ENCODE measurements at places on chromosomes 6 and 20. TPM values are rescaled to one million over a fixed set of nuclear protein-coding genes. Genes with fewer than 3 reads are reported as not detected.

NMBR gene
- not detected for total RNA-seq

DNA sequence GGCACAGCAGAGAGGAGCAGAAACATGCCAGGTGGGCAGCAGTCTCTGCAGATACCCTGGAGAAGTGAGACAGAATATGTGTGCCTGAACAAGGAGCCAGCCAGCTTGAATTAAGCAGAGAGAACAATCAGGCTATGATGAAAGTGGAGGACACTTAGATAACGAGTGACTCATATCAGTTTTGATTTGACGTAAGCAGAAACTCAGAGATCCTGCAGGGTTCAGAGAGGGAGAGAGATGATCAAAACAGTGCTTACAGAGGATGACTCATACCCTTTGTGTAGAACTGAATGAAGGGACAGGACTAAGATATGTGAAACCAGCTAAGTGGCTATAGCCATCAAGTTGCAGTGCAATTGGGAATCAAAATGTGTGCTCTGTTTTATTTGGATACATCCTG is 300.7 kb downstream of the TENT5A start:
- H3K27ac ChIP-seq: no peak overlapping the region
- no peaks in the 10 kb centered on the region for H3K27me3 ChIP-seq
- no peaks in the 10 kb centered on the region for H3K36me3 ChIP-seq
- no peaks in the 10 kb centered on the region for H3K4me1 ChIP-seq
- no peak for DNase-seq

GRCh38 chr6:20173833-20174792 is 38.2 kb downstream of the MBOAT1 start:
- no peak for DNase-seq
- no peak overlapping the region for H3K27ac ChIP-seq
- no peaks in the 10 kb centered on the region for H3K36me3 ChIP-seq
- H3K27me3 ChIP-seq: no peaks in the 10 kb centered on the region
- H3K4me1 ChIP-seq: peaks cover 49% of the 10 kb centered on the region
- H3K4me3 ChIP-seq: no peak overlapping the region

- H3K36me3 ChIP-seq: no peaks in the 10 kb centered on the region
- no peak overlapping the region for H3K4me3 ChIP-seq
- H3K27me3 ChIP-seq: no peaks in the 10 kb centered on the region
- no peak for DNase-seq
- H3K27ac ChIP-seq: no peak overlapping the region
- no peaks in the 10 kb centered on the region for H3K4me1 ChIP-seq
These were observed 24.1 kb upstream of the UNC93A start for GRCh38 chr6:167266830-167267555.

DNA sequence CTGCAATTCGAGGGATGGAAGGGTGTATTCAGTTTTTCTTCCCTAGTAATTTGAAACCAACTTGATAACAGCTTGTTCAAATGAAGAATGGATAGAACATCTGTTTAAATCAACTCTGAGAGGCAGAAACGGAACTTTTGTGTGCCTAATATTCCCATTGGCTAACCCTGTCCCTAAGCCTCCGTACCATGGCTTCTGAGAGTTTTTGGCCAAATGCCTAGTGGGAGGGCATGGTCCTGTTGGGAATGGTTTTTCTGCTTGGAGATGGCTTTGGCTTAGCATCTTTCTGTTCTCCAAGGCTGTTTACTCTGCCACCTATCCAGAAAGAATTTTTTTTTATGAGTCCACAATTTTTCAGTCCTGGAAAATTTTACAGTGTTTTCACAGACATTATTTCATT is 126.7 kb upstream of the MLIP start:
- H3K36me3 ChIP-seq: no peaks in the 10 kb centered on the region
- no peak overlapping the region for H3K4me3 ChIP-seq
- no peak for DNase-seq
- H3K4me1 ChIP-seq: peaks cover 35% of the 10 kb centered on the region
- H3K27ac ChIP-seq: no peak overlapping the region

DNA sequence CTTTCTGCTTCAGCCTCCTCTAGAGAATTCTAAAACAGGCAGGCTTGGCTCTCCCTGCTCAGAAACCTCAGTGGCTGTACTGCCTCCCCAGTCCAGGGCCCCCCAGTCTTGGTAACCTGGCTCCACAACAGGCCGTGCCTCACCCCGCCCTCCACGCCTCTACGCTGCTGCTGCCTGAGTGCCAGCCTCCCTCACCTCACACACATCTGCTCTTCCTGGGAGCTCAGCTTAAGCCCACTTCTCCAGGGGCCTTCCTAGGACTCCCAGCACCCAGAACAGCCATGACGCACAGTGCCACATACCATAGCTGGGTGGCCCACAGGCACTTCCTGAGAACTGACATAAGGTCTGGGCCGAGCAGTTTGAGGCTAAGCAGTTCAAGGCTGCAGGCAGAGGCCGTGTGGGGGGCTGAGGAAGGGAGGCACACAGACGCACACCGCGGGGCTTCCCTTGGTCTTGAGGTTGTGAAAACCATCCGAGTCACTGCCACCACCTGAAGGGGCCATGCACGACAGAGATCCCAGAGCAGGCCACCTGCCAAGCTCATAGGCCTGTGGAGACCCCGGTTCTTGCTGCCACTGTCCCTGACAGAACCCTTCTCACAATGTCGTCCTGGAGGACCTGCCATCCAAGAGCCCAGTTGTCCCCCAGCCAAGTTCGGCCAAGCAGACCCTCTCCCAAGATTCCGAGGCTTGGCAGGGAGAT is 42.6 kb downstream of the DSTN start:
- H3K4me1 ChIP-seq: peaks cover 34% of the 10 kb centered on the region
- peaks cover 17% of the 10 kb centered on the region for H3K36me3 ChIP-seq
- DNase-seq: no peak
- H3K4me3 ChIP-seq: no peak overlapping the region

- H3K36me3 ChIP-seq: no peaks in the 10 kb centered on the region
- peak; percentile 42 for DNase-seq
- peak overlapping the region; percentile 51 for H3K4me3 ChIP-seq
- no peaks in the 10 kb centered on the region for H3K27me3 ChIP-seq
- peak overlapping the region; percentile 76 for H3K27ac ChIP-seq
These were observed 790 bp downstream of the NEDD9 start for GRCh38 chr6:11231564-11232192.

DNA sequence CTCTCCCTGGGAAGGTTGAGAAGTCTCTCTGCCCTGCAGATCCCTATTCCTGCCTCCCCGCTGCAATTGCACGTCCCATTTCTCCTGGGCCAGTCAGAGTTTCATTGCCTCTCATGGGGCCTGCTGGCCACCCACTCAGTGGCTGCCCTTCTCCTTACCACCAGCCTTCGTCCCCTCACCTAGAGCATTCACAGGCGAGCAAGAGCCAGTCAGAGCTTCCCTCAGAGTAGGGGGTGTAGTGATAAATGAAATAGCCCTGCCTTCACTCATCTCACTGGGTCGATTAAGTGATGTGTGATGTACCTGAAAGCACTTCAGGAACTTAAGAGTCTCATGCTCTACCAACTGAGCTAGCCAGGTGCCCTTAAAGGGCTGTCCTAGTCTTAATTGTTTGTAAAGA is 52.0 kb upstream of the FANCE start:
- H3K36me3 ChIP-seq: no peaks in the 10 kb centered on the region
- H3K27ac ChIP-seq: no peak overlapping the region
- no peak overlapping the region for H3K4me3 ChIP-seq
- peaks cover 5% of the 10 kb centered on the region for H3K4me1 ChIP-seq

- DNase-seq: no peak
- H3K27ac ChIP-seq: no peak overlapping the region
- peaks cover 12% of the 10 kb centered on the region for H3K4me1 ChIP-seq
- H3K36me3 ChIP-seq: no peaks in the 10 kb centered on the region
These were observed 50.3 kb downstream of the UTRN start for GRCh38 chr6:144335311-144335861.

NKX2-2 gene
- not detected for total RNA-seq

FAM229B gene
- total RNA-seq: 47.4 TPM

DNA sequence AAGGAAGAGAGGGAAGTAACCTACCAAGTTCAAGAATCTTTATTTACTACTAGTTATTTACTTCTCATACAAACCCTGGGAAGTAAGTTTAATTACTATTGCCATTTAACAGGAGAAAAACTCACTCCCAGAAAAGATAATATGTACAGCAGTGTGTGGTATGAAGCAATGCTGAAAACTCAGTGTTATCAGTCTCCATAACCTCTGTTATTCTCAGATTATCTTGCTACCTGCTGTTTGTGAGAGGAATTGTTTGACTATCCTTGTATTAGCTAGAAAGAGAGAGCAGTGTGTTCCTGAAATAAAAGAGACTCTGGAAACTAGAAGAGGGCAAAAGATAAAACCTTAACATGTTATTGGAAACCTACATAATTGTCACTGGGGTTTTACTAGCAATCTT is 38.2 kb downstream of the ADGRB3 start:
- no peak for DNase-seq
- H3K4me1 ChIP-seq: no peaks in the 10 kb centered on the region
- no peak overlapping the region for H3K27ac ChIP-seq
- H3K4me3 ChIP-seq: no peak overlapping the region
- H3K36me3 ChIP-seq: no peaks in the 10 kb centered on the region

PREX1 gene
- total RNA-seq: 10.6 TPM

- no peak for DNase-seq
- H3K4me3 ChIP-seq: no peak within 1 kb of the TSS
- H3K27me3 ChIP-seq: peaks cover 7% of the 10 kb centered on the region
- no peaks in the 10 kb centered on the region for H3K36me3 ChIP-seq
These were observed at the start of gene OCSTAMP for GRCh38 chr20:46550461-46550860. TSS of gene OCSTAMP (minus strand) at chr20:46550654. CDS start at chr20:46550560, 94 bp downstream.

GRCh38 chr6:15194453-15194852 is 51.4 kb upstream of the JARID2 start:
- DNase-seq: no peak
- H3K4me1 ChIP-seq: no peaks in the 10 kb centered on the region
- no peak overlapping the region for H3K27ac ChIP-seq
- no peak overlapping the region for H3K4me3 ChIP-seq
- H3K27me3 ChIP-seq: no peaks in the 10 kb centered on the region

- peaks cover 49% of the 10 kb centered on the region for H3K4me1 ChIP-seq
- H3K27me3 ChIP-seq: no peaks in the 10 kb centered on the region
- DNase-seq: peak; percentile 62
- H3K27ac ChIP-seq: no peak overlapping the region
These were observed 3.9 kb upstream of the CCN5 start for GRCh38 chr20:44711237-44711636.

CLPSL2 gene
- total RNA-seq: not detected

FAM209B gene
- not detected for total RNA-seq

UNC93A gene
- not detected for total RNA-seq

DNA sequence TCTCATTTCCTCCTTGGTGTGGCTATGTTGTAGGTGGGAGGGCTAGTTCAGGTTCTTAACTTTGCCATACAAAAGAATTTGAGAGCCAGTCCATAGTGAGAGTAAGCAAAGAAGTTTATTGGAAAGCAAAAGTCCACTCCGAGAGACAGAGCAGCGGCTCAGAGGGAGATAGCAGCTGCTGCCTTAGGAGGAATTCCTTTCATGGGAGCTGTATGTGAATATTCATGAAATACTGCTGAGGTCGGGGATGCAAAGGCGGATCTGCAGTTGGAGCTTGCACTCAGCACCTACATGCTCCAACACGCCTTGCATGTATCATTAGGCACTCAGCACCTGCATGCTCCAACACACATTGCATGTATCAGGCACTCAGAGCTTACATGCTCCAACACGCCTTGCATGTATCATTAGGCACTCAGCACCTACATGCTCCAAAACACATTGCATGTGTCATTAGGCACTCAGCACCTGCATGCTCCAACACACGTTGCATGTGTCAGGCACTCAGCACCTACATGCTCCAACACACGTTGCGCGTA is 54.9 kb downstream of the CDH4 start:
- no peak overlapping the region for H3K27ac ChIP-seq
- H3K4me3 ChIP-seq: no peak overlapping the region
- H3K36me3 ChIP-seq: no peaks in the 10 kb centered on the region
- no peaks in the 10 kb centered on the region for H3K27me3 ChIP-seq
- H3K4me1 ChIP-seq: no peaks in the 10 kb centered on the region
- no peak for DNase-seq

GRCh38 chr6:106790935-106791334 is 161.6 kb downstream of the QRSL1 start:
- H3K27me3 ChIP-seq: peaks cover 5% of the 10 kb centered on the region
- H3K4me1 ChIP-seq: no peaks in the 10 kb centered on the region
- DNase-seq: no peak
- no peak overlapping the region for H3K4me3 ChIP-seq
- no peak overlapping the region for H3K27ac ChIP-seq

SEMG1 gene
- total RNA-seq: not detected

GRCh38 chr6:56582236-56582635 is 60.5 kb downstream of the DST start:
- H3K27me3 ChIP-seq: no peaks in the 10 kb centered on the region
- no peak overlapping the region for H3K27ac ChIP-seq
- H3K36me3 ChIP-seq: peaks cover 6% of the 10 kb centered on the region

SLC26A8 gene
- not detected for total RNA-seq

- no peak overlapping the region for H3K4me3 ChIP-seq
These were observed 87.9 kb downstream of the CD40 start for GRCh38 chr20:46206025-46206424.

DNA sequence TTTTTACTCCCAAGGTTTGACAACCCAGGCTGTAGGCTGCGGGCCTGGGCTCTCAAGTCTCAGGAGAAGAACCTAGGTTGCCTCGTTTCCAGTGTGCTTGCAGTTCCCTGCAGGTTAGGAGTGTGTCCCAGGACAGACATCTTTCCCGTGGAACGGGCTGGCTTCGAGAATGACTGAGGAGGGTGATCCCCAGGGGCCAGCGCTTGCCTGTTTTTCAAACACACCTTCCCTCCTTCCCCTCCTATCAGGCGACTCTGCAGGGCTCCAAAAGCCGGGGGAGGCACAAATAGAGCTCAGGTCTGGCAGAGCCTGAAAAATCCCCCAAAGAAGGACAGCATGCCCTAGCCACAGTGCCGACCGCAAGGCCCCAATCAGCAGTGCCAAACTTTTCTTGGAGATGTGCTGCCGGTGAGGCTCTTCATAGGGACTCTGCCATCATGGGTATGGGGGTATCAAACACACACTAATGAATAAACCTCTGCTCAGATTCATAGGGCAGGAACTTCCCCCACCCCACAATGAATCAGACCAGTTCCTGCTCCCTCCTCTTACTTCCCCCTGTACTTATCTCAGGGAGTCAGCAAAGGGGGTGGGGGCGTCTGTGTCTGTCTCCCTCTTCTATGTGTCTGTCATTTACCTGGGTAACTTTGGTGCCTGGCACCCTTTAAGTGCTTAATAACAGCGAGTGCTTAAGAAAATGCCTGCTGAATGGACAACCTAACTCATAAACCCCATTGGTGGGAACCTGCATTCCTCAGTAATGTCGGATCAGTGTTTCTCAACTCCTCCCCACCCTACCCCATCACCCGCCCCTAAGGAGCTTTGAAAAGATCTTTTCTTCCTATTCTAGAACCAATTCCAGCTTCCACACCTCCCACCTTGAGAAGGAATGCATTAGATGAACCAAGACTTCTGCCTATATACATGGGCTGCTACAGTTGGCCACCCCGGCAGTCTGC is 1.6 kb downstream of the KCNG1 start:
- DNase-seq: no peak
- peaks cover 15% of the 10 kb centered on the region for H3K27me3 ChIP-seq
- H3K36me3 ChIP-seq: no peaks in the 10 kb centered on the region
- peaks cover 3% of the 10 kb centered on the region for H3K4me1 ChIP-seq
- H3K27ac ChIP-seq: no peak overlapping the region

Data from heart right ventricle (tissue), 16 donors.